CD4-positive, alpha-beta T cell treated with Interferon gamma for 1 hour (primary cell): ENCODE measurements at places on chromosomes 16 and 17.

DNA sequence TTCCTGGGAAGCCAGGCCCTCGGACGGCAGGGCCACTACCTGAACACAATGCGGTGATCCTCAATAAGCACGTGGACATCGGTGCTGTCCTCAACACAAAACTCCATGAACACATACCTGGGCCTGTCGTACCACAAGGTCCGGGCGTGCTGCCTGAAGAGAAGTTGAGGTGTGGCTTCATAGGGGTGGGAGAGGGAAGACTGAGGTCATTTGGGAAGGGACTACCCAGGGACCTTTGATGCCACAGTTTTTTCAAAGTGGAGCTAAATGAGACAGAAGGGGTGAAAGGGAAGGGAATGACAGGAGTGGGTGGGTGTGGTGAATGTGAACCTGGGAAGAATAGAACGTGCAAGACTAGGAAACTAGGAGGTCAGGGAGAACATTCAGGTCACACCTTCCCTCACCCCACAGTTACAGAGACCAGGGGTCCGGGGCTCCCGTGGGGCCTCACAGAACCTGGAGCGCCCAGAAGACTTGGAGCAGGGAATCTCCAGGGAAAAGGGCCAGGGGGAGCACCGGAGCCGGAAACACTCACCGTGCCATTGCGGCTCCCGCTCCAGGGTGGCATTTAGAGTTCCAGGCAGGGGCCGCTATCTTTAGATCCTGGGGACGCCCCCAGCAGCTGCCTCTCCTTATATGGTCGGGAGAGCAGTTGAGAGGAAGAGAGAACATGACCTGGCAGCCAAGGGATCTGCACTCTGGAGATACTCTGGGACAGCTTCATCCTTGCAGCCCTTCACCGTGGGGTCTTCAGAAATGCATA is at the start of gene PTGES3L:
Gene PTGES3L (minus strand): TSS at position 570 of the 763 bp plus-strand sequence. CDS start 27 bp downstream, at position 543.
- no peak for DNase-seq

GRCh38 chr16:85759631-85760419 is 8.9 kb upstream of the C16orf74 start:
- DNase-seq, result peak; percentile 51

DNA sequence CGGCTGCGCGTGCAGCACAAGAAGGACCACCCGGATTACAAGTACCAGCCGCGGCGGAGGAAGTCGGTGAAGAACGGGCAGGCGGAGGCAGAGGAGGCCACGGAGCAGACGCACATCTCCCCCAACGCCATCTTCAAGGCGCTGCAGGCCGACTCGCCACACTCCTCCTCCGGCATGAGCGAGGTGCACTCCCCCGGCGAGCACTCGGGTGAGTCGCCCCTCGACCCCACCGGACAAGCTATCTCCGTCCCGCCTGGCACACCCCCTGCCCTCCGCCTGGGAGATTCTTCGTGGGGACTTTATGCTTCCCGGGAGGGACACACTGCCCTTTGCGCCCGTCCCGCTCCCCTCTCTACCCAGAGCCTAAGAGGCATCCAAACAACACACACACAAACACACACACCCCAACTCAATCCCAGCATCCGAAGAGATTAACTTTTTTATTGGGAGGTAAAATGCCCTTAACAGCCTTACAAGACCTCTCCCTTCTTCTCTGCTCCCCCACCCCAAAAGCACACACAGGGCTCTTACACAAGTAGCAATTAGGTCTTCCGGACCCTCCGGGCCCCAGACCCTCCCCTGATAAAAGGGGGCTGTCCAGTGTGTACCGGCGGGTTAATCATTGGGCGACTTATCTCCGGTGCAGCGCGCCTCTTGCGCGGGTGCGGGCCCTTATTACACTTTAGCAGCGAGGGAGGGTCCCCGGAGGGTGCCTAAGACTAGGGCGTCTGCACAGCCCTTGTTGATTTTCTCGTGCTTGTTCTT is 2.1 kb downstream of the SOX9 start:
- no peak for DNase-seq

GRCh38 chr17:47719411-47720152 is 13.5 kb upstream of the TBX21 start:
- peak; percentile 31 for DNase-seq

DNA sequence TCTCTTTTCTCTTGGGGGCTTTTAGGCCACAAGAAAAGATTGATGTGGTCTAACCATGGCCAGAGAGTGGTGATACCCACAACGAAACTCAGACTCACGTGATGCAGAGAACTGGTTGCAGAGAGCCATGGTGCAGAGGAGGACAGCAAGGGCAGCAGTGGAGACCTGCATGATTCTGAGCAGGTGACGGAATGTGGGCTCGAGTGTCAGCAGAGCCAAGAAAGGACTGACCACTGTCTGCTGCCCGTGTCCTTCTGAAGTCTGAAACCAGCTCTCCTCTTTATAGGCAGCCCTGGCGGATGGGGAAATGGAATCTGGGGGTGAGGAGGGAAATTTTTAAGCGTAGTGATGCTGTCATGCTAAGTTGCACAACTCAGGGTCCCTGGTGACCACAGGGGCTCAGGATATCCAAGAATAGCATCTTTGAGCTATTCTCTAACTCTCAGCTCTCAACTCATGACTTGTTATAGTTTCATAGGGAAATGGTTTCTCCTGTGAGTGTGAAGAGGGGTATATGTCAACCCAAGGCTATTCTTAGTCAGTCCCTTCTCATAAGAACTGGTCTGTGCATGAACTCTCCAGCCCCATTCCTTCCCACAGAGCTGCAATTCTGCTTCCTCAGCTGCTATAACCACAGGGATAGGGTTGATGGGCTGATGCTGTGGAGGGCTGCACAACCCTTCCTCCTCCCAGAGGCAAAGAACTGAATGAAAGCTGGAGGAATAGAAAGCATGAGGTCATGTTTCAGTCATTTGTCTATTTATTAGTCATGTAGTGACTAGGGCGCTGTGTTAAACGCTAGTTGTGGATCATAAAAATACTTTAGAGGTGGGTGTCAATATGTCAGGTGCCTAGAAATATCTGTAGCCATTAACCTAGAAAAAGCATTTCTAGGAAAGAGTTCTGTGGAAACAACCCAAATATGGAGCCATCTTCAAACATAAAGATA is at the start of gene CCL3:
Gene CCL3 (minus strand): TSS at position 256 of the 949 bp plus-strand sequence. CDS start 85 bp downstream, at position 171.
- peak; percentile 79 for DNase-seq

DNA sequence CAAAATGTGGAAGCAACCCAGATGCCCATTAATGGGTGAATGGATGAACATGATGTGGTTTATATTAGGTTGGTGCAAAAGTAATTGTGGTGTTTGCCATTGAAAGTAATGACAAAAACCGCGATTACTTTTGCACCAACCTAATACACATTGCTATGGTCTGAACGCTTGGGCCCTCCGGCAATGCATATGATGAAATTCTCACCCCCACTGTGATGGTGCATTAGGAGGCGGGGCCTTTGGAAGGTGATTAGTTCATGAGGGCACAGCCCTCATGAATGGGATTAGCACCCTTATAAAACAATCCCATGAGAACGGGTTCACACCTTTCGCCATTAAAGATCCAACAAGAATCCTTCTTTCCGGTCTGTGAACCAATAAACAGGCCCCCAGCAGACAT is 25.3 kb upstream of the PRM1 start:
- no peak for DNase-seq

GRCh38 chr17:333626-334396 is 18.8 kb downstream of the RPH3AL start:
- peak; percentile 11 for DNase-seq

DNA sequence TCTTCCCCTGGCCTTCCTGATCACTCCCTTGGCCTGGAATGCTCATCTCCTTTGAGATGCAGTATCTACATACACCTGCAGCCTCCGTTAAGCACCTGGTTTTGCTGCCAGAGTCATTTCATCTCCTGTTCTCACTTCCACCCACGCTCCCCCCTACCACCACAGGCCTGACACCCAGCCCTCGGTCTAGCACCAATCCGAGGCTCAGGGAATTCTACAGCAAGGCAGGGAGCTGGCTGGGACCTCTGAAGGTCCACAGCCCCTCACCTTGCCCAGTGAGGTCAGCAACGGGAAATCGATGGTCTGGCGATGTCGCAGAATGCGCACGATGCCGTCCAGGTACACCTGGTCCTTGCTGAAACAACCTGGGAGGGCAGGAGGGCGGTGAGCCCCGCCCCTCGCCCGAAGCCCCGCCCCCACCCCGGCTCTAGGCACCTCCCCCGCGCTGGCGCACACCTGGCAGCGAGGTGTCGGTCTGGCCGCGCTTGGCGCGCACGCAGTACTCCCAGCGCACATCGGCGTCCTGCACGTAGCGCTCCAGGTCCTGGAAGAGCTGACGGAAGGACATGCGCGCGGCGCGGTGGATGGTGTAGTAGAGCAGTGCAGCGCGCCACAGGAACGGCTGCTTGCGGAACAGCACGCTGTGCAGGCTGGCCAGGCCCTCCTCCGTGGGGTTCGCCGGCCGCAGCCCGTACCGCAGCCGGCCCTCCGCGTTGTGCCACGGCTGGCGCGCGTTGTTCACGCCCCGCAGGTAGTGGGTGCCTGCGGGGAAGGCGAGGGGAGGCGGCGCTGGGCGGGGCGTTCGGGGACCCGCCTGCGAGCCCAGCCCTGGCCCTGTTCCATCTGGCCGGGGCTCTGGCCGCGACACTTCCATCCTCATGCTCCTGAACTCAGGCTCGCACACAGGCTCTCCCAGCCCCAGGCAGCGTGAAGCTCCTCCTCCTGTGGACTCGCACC is 5.7 kb downstream of the MATCAP1 start:
- DNase-seq, result peak; percentile 61
